ENCODE measurements at places on chromosomes 7 and 10.

DNA sequence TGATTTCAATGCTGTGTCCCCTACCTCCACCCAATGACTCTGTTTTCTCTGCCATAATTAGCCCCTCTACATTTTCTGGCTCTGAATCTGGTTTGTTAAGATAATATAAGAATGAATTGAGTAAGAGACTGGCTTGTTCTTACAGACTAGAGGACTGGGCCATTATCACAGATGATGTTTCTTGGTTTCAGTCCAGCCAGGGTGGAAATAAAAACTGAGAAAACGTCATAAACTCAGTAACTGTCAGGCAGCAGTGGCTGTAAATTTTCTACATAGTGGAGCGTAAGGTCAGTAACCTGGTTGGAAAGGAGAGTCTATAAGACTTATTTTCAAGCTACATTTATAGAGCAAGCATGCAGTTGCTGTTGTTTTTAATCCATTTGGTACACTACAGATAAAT is 485.4 kb downstream of the HTR7 start:
- DNase-seq, result no peak

- no peak for DNase-seq
Observed at GRCh38 chr7:155402941-155403340, 55.0 kb upstream of the EN2 start.

DNA sequence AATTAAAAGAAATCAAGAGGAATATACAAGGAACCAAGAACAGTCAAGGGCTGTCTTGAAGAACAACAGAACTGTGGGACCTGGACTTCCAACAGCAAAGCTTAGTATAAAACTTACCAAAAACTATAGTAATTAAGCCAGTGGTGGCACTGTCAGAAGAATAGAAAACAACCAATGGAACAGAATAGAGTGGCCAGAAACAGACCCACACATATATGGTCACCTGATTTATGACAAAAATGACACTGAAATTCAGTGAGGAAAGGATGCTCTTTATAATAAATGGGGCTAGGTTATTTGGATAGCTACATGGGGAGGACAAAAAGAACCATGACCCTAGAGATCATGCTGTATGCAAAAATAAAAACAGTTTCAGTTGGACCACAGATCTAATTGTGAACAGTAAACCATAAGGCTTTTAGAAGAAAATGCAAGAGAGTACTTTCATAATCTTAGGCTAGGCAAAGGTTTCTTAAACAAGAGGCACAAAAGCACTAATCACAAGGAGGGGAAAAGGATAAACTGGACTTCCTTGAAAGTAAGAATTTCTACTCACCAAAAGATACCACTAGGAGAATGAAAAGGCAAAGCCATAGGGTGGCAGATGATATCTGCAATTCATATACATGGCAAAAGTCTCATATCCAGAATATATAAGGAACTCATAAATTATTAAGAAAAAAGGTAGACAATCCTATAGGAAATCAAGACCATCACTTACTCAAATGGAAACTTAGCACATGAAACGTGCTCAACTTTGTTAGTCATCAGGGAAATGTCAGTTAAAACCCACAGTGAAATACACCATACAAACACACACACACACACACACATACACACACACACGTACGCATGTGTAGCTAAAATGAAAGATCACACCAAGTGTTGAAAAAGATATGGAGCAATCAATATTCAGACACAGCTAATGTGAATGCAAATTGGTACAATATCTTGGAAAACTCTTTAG is 20.8 kb downstream of the HYCC1 start:
- no peak for DNase-seq

DNA sequence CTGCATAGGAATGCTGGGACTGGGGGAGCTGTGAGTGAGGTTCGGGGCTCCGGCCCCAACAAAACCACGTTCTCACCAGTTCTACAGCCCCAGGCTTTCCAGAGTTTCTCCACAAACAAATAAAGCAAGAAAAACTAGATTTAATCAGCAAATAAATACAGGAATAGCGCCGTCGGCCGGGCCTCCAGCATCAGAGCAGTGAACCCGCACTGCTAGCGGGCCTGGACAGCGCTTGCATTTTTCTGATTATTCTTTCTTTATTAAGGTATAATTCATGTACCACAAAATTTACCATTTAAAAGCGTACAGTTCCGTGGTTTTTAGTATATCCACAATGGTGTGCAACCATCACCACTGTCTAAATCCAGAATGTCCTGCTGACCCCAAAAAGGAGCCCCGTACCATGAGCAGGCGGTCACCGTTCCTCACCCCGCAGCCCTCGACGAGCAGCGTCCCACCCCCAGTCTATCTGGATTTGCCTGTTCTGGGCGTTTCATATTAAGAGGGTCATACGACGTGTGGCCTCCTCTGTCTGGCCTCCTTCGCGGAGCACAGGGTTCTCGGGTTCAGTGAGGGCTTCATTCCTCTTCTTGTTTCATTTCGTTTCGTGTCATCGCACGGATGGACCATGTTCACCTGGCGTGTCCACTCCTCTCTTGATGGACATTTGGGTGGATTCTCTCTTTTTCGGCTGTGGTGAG is 35.5 kb upstream of the FOXL3 start:
- no peak for DNase-seq

DNA sequence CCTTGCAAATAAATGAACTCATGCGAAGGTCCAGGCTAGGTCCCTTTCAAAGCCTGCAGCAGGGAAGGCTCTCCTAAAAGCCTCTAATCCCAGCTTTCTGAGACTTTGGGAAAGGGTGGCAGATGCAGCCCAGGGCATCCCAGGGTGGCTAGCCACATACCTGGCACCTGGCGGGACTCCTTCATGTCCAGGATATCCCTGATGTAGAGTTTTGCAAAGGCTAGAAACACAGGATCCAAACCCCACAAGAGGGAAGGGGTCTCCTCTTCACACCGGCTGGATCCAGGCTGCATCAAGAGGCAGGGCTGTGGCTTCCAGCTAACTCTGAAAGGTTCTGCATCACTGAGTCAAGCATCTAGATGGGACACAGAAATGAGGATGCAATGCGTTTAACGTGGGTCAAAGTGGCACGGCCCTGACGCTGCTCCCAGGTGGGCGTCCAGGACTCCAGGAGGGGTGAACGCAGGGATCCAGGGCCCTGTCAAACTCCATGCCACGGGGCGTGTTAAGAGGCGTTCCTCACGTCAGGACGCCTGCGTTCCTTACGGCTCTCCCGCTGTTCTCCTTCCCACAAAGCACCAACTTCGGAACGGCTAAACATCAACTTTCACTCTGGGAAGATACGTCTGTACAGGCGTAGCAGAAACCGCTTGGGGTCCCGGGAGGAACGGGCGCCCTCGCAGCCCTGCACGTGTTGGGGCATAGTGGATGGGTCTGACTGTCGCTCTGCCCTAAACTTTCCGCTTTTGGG is 507 bp downstream of the STN1 start:
- DNase-seq, result no peak

DNA sequence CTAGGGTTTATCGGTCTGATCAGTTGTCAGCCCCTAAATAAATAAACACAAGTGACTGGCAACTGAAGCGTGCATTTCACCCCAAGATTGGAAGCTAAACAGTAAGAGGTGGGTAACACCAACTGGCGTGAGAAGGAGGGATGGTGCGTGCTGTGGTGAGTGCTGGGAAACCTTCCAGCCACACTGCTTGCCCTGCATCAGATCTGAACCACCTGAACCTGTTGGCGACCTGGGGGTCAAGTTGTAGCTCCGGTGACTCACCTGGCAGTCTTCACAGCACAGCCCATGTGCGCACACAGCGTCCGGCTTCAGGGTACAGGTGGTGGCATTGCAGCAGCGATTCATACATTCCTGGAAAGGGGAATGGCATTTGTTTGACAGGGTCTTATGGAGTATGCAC is 170.1 kb downstream of the FANK1 start:
- no peak for DNase-seq

DNA sequence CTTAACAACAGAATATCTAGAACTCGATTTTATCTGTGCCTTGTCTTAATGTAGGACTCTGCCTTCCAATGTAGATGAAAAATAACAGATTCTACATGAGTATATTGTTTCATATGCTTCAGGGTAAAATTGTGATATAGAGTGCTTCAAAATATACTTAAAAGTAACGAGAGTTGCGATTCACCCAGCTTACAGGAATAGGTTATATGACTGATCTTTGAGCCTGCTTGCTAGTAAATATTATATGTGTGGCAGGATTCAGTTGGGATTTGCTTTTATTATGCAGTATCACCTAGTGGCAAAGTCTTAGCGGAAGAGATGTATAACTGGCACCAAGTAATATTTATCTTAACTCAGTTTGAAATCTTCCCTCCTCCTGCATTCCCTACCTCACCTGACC is 183.3 kb downstream of the SEMA3E start:
- DNase-seq, result no peak

DNA sequence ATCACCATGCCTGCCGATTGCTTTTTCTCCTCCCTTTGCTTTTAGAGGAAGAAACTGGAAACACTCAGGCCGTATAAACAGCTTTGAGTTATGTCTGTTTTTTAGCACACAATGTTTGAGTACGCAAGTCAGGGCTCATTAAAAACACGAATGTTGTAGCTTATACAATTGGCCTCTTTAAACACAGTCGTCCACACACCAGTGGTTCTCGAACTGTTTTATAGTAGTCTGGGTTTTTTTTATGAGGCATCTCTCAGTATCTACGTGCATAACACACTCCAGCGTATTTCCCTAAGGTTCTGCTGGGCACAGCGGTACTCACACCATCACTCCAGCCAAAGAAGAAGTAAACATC is 13.4 kb upstream of the CARD11 start:
- DNase-seq, result no peak

DNA sequence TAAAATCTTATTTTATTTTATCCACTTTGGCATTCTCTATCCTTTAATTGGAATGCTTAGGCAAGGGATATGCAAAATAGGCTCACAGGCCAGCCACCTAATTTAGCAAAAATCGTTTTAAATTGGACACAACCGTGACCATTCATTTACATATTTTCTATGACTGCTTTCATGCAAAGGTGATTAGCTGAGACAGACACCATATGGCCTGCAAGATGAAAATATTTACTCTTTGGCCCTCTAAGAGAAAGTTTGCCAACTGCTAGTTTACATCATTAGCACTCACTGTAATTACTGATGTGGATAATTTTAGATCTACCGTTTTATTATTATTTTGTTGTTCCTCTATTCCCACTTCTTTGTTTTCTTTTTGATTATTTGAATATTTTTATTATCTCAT is 375.5 kb upstream of the LRRTM3 start:
- DNase-seq, result no peak

DNA sequence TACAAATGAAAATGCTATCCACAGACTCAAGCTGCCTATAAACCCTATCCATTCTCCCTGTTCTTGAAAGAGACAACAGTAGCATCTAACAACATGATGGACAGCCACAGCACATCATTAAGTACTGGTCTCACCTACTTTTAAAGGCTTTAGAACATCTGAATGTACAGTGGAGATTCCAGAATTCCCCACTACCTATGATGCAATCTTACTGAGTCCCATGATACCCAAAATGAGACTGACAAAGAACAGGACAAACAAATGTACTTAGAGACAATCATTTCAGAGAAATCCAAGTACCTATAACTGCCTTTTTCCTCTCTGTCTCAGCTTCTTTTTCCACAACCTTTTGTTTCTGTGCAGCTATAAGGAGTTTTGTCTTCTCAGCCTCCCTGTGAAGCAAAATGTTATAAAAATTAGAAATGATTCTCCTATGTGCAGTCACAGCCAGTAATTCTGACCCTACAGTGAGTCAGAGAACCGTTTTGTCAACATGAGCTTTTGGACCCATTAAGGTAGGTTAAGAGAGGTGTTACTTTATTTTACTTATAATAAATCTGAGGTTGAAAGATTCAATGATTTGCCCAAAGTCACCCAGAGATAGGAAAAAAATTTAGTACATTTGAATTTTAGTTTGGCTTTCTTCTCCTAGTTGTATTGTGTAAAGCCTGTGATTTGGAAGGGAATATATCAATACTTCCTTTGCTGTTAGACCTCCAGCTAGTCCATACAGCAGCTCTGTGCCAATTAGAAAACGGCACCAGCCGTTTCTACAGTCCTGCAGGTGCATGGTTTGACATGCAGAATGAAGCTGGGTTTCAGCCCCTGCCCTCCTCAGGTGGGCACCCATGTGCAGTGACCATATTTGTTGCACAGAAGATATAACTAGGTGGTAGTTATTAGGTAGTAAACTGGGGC is 21.9 kb downstream of the ERLIN1 start:
- DNase-seq, result no peak

DNA sequence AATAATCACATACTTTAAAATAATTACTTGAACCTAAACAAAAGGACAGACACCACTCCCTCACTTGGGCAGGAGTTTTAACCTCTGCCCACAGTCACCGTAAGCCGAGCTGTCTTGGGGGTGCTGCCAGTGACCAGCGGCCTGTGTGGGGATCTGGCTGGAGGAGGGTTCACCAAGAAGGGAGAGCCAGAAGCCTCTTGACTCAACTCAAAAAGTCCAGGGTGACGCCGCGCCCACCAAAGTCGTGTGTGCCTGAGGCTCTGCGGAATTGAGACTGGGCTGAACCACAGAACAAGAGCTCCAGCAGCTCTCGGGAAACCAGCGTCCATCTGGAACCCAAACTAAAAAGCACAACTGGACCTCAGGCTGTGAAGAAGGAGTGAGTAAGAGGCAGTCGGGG is 35.8 kb downstream of the ZFAND2A start:
- no peak for DNase-seq

DNA sequence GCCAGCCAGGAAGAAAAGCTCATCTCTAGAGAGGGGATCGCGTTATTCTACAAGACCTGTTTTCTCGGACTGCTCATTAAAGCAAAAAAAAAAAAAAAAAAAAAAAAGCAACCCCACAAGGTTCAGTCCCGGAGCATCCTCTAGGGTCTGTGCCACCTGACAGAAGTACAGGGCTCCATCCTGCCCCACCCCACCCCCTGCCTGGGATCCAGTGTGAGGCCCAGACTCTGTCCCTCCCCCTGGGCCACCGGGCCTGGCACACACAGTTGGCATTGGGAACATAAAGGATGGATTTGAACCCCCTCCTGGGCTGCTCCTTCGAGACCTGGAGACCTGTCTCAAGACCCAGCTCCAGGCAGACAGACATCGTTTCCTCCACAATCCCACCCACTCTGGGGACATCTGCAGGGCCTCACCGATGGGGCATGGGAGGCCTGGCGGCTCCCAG is 688 bp downstream of the ORAI2 start:
- DNase-seq, result no peak

- DNase-seq, result peak; percentile 76
Observed at GRCh38 chr10:131144711-131145375, 166.7 kb downstream of the TCERG1L start.

- peak; percentile 75 for DNase-seq
Observed at GRCh38 chr7:129522088-129522970, 20.0 kb downstream of the SMKR1 start.

DNA sequence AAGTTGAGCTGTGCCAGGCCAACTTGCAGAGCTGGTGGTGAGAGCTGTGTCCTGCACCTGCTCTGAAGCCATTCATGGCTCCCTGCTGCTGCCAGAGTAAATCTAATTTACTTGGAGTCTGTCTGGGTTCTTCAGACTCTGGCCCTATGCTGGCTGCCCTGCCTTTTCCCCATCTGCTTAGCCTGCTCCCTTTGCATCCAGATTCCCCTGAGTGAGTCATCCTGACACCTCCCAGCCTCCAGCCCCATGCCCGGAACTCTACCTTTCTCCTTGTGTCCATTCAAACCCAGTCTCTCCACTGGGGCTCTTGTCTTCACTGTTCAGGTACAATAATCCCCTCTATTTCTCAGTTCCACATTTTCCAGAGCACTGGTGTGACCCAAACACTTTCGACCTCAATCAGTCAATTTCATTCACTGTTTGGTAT is 434.4 kb upstream of the ZMIZ1 start:
- DNase-seq, result peak; percentile 47

- no peak for DNase-seq
Observed at GRCh38 chr10:124009231-124010015, 84.0 kb downstream of the CHST15 start.
